ENCODE measurements at places on chromosomes 4 and X.
A peak's percentile ranks its signal among the peaks of the same experiment; 100 is the strongest.

- no peak for DNase-seq
Measured at GRCh38 chrX:154780968-154781367, 18.3 kb downstream of the DKC1 start.

DNA sequence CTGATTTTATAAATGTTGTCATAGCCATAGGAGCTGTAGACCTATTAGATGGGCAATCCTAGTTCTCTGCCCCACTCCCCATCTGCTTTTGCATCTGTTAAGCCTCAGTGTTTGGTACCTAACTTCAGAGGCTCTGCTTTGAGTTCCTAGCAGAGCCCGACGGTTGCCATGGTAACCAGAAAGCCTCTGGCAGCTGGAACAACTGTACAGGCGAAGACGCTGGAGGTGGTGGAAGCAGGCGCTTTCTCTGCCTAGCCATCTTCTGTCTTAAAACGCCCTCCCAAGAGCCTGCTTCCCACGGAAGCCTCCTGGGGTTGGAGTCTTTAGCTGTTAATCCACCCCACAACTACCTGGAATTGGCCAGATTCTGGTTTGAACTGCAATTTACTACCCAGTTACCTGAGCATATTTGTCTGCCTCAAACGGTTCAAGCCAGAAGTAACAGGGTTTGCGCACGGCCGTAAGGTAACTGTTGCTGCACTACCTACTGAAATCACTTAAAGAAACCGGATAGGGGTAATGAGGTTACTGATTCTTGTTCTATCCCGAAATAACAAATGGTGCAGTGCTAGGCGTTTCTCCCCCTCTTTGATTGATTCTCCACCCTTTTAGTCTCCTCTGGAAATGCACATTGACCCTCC is 1.0 kb upstream of the GABRG1 start:
- DNase-seq: no peak

GRCh38 chrX:111164728-111165127 is 68.7 kb downstream of the PAK3 start:
- peak; percentile 22 for DNase-seq

- peak; percentile 96 for DNase-seq
Measured at GRCh38 chr4:89056953-89057398, at the start of gene FAM13A. FAM13A (minus strand) TSS chr4:89057185; CDS start chr4:89056964, 221 bp downstream.

DNA sequence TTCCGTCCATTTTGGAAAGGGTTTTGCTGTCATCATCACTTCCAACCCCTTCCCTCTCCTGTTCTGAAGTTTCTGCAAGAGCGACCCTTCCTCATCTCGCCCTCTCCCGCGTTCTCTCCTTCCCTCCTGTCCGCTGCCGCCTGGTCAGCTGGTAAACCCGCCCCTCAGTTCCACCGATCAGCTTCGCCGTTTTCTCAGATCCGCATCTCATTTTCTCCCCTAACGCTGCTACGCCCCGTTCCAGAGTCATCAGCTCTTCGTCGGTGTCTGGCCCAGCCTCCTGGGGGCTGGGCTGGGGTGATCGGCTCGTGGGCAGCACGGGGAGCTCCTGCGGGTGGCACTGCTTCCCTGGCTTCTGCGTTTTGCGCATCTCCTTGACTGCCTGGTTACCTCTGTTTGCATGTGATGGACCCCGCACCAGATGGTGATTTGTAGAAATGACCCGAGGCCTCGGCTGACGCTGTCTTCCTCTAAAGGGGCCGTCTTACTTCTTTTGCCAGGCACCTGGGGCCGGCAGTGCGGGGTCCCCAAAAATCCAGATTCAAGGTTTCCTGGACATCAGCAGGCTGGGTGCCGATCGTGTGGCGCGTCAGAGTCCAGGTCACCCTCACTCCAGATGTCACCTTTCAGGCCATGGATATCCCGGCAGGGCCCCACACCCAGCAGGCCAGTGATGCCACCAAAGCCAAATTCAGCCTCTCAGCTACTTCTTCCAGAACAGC is 13.4 kb downstream of the CTBP1 start:
- DNase-seq: no peak

DNA sequence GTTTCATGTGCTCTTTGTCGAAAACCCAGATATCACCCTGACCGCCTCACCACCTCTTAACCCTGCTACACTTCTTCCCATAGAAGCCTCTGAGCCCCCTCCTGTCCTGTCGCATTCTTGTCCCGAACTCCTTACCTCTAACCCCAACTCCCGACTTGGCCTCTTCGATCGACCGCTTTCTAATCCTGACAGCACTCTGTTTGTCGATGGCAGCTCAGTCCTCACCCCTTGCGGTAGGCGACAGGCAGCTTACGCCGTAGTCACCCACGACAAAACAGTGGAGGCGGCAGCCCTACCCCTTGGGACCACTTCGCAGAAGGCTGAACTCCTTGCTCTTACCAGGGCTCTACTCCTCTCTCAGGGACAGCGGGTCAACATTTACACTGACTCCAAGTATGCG is 961.7 kb downstream of the RPA4 start:
- DNase-seq: no peak

- peak; percentile 97 for DNase-seq
Measured at GRCh38 chr4:145808021-145808650, 128.2 kb downstream of the C4orf51 start.

DNA sequence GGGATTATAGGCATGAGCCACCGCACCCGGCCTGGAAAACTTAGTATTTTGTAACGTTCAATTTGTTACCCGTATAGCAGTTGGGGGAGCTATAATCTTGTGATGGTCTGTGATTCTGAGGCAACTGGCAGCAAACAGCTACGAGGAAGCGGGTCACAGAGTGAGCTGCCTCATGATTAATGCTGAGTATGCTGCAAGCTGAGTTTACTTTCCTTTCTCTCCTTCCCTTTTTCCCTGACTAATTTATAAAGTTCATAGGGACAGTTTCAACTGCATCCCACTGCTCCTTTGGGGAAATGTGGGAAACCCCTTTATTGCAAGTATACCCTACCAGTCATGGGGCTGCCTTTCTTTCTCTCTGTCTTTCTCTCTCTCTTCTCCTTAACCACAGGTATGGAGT is 17.7 kb upstream of the ELOVL6 start:
- no peak for DNase-seq

DNA sequence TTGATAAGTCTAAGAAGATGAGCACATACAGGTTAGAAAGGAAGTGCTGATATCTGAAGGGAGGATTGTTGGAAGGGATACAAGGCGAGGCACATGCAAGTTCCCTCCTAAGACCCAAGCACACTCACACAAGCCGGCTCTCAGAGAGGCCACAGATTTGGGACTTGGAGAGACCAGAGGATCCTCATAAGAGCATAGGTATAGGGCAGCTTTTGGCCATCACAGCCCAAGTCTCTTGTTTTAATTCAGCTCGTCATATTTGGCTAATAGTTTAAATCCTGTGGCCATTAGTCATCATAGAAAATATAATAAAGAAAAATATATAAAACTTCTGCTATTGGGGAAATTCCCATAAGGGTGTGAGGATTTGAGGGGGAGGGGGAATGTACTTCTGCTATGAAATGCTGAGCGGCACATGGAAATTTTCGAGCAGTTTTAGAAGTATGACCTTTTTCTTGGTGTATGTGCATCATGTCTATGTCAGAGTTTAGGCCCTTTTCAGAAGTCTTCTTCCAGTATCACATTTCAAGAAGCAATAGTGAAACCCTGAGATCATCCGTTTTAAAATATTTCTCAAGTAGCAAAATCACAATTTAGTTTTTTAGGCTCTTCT is 97.7 kb downstream of the NFKB1 start:
- no peak for DNase-seq

- no peak for DNase-seq
Measured at GRCh38 chr4:90189178-90189577, 62.0 kb downstream of the CCSER1 start.

GRCh38 chrX:27860337-27860736 is 52.5 kb downstream of the MAGEB10 start:
- DNase-seq: no peak

DNA sequence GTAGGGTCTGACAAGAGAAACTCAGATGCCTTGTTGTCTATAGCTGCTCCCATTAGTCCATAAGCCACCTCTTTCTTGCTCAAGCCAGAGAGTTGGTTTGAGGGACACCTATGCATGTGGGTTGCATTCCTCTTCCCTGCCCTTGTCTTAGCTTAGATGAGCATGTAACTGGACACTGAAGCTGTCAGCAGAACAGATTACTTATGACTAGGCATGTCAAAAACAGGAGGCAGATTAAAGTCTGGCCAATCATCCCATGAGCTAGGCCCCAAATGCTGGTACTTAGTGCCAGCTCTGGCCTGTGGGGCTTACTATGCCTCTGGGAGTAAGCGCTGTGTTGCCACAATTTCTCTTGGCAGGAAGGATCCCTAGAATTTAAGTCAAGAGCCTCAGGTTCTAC is 215.2 kb downstream of the AR start:
- DNase-seq: no peak

DNA sequence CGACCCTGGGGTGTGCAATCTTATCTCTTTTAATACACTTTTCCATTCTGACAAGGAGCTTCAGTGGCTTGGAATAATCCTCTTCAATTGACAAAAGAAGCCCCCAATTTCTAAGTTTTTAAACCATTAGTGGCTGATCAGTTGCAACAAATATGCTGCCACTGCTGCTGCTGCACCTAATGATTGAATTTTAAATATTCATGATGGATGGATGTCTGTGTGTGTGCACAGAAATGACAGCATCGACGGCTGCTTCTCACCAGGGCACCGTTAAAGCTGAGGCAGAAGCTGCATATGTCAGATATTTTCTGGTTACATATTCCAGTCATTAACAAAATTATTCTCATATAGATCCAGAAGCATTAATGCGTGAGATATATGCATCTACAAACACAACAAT is 182.4 kb downstream of the MGST2 start:
- no peak for DNase-seq

- peak; percentile 48 for DNase-seq
Measured at GRCh38 chrX:104310090-104310489, 55.4 kb upstream of the ESX1 start.

GRCh38 chr4:29066861-29067260 is 1653.3 kb upstream of the PCDH7 start:
- no peak for DNase-seq

DNA sequence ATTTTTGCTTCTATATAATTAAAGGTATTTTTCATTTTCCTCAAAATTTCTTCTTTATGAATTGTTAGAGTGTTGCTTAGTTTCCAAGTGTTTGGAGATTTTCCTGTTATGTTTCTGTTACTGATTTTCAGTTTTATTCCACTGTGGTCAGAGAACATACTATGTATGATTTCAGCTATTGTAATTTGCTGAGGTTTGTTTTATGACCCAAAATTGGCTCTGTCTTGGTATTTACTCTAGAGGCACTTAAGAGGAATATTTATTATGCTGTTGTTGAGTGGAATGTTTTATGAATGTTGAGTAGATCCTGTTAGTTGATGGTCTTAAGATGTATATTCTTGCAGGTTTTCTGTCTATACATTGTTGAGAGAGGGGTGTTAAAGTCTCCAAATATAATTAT is 263.5 kb downstream of the PABPC4L start:
- DNase-seq: no peak

- DNase-seq: peak; percentile 68
Measured at GRCh38 chrX:93422693-93423092, 250.7 kb downstream of the NAP1L3 start.

DNA sequence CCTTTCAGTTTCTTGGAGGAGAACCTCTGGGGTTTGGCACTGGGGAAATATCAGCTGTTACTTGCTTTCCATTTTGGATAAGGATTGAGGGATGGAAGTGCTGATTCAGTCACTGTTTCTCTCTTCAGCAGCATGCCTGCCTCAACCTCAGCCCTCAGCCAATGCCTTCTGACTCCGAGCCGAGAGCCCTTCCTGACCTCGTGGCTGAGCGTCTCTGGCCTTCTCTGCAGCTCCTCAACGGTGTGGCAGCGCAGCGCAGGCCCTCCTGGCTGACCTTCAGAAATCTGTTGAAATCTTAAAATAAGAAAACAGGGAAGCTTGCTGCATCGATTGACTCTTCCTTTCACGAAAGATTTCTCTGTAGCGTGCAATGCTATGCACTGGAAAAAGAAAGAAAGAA is 434.3 kb upstream of the FAT1 start:
- DNase-seq: no peak

GRCh38 chrX:41029332-41029731 is 55.9 kb upstream of the USP9X start:
- peak; percentile 49 for DNase-seq

- no peak for DNase-seq
Measured at GRCh38 chr4:91028228-91028627, 901.0 kb downstream of the CCSER1 start.

GRCh38 chrX:55342533-55343501 is 78.1 kb upstream of the PAGE3 start:
- DNase-seq: peak; percentile 38

- no peak for DNase-seq
Measured at GRCh38 chr4:161498155-161498554, 665.6 kb downstream of the FSTL5 start.

- no peak for DNase-seq
Measured at GRCh38 chrX:146755214-146755613, 54.4 kb upstream of the CXorf51B start.

DNA sequence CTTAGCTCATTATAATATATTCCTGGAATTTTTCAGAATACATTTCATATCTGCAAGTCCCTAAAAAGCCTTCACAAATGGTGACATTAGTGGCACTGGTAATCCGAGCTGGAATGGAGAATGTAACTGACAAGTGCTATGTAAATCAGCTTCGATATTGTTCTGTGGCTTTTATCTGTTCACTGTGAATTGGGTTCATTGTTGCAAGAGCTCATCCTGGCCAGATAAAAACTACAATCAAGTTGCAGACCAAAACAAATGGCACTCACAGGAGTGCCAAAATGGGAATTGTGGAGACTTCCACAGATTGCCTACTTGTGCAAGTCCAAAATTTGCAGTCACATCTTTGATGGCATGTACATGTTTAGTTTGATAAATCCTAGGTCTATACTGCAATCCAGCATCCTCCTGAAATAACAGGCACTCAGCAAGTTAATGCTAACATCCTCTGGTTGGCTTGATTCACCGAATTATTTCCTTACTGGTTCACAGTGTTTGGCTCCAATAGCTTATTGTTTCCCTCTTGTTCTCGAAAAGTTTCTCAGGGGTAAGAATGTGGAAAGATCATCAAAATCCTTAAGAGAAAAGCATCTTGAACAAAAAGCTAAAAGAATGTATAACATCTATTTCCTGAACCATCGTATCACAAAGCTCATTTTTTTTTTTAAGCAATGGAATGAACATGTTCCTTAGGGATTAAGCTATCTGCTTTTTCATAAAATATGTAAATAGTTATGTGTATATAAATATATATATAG is 904.9 kb downstream of the CENPC start:
- no peak for DNase-seq

DNA sequence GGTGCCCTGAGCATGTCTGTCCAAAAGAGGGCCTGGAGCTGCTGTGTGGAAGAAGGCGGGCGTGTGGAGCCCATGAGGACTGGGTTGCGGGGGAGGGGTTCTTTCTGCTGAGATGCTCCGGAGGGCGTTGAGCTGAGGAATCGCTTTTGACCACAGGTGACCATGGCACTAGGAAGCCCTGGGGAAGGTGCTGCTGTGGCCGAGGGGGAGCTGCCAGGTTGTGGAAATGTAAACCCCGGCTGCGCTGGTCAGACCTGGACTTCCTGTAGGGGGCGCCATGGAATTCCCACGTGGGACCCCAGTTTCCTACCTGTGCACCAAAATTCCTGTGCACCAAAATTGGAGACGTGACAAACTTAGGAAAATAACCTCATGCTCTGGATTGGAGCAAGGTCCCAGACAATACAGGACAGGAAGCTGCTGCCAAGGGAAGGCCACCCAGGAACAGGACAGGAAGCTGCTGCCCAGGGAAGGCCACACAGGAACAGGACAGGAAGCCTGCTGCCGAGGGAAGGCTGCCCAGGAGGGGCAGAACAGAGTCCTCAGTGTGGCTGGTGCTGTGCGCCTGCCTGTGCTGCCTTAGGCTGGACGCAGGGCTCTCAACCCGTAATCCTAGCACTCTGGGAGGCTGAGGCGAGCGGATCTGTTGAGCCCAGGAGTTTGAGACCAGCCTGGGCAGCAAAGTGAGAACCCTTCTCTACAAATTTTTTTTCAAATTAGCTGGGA is 28.4 kb upstream of the UVSSA start:
- no peak for DNase-seq

Data from MCF 10A (cell line).